IPS-NIHi11 (cell line): ENCODE measurements at places on chromosomes 5 and 9.

DNA sequence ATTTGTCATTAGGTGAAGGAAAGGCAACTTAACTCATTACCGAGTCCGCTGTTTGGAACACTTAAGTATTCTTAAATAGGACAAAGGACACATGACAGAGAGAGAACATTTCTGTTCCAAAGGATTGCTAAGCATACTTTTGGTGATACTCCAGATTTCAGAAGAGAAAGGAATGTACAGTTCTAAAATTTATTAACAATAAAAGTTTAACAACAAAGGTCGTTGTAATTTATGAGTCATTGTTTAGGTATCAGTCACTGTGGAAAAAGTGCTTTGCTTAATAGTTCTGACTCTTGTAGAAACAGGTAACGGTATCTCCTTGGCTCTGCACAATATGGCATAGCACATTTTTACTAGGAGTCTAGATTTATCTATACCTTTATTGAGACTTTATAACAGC is 36.3 kb upstream of the PAM start:
- DNase-seq, result no peak

- no peak for DNase-seq
Observed at GRCh38 chr5:171534043-171534895, 114.8 kb downstream of the FGF18 start.

- DNase-seq, result no peak
Observed at GRCh38 chr5:75320371-75320770, 16.6 kb upstream of the HMGCR start.

DNA sequence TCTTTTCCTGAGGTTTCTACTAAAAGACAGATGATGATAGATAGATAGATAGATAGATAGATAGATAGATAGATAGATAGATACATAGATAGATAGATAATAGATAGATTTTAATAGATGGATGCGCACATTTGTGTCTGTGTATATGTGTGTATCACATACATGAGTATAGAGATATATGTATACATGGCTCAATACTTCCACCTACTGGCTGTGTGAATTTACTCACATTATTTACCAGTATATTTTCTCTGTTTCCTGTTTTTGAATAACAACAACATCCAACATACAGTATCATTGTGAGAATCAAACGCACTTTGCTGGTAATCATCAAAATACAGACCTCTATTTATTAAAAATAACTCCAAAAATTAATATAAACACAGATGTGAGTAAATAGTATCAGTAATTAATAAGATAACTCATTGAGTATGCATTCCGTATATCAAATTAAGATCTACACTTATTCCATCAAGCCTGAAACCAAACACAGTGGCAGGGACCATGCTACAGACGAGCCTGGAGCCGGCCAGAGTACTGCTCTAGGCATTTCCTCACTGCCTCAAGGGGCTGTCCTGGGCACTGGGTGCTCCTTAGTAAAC is 338.0 kb downstream of the SEMA5A start:
- DNase-seq, result peak; percentile 19

DNA sequence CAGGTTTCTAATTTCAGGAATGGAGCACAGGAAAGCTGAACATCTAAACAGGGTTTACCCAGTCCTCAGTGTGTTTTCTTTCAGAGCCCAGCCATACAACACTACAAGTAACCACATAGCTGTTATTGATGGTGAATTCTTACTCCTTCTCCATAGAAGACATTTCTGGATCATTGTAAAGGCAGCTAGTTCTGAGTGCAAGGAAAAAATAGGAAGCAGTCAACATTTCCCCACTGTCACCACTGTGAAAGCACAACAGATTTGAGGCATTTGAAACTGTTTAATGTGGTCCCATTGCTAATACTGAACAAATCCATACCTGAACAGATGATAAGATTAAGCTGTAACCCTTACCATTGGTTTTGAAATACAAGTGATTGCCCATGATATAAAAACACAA is 145.0 kb upstream of the PCA3 start:
- no peak for DNase-seq

DNA sequence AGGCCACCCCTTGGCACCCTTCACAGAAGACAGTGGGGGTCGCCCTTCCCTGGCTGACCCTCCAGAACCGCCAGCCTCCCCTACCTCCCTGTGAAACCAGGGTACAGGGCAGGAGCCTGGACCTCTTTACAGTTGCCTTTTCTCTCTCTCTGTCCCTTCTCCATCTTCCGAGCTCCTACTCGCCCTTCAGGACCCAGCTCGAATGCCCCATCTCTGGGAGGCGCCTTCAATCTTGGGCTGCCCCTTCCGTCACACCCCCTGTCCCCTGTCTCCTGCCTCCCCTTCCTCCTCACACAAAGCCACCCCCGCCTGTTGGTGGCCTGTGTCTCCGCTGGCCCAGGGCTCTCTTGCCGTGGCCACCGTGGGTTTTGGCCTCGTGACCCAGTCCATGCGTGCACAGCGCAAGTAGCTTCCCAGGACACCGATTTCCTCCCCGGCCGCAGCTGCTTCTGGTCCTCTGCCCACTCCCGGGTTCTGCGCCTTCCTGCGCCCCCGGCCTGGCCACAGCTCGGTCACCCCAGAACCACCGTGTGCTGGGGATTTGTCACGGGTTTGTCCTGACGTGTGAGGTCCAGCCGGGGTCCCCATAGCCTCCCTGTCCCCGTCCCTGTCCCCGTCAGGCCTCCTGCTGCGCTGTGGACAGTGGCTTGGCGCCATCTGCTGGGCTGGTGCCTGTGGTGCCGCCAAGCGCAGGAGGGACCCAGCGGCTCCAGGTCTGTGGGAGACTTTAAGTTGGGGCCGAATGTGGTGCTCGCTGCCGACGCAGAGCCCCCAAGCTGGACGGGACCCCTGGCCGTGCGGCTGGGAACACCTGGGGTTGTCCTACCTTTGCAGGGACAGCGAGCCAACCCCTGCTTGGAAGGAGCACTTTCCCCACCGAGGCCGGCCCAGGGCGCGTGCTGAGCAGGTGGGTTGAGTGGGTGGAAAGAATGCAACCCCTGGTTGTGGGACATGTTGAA is 4.0 kb upstream of the TMEM250 start:
- peak; percentile 88 for DNase-seq

DNA sequence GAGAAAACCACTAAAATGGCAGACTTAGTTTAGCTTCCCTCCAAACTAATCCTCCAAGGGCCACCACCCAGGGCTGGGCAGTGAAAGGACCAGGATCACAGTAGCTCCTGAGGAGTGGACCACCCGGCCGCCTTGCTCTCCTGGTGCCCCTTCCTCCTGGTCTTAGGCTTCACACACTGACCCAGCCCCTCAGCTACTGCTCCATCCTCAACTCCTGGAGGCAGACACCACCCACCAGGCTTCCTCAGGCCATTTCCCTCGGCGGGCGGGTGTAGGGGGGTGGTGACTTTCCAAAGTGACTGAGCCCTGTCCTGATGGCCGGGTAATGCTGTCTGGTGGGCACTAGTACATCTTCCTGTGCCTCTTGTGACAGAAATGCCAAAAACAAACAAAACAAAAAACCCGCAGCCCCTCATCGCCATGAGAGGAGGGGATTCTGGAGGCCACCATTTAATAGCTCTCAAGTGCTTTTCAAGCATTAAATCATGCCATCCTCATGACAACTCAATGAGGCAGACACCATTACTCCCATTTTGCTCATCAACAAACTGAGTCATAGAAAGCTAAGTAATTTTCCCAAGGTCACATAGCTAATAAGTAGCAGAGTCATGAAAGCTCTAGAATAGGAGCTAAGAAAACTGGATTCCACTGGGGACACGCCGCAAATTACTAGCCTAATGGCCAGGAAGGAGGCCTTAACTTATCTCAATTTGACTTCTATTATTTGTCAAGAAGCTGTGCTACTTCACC is 91.3 kb upstream of the LRRTM2 start:
- no peak for DNase-seq

DNA sequence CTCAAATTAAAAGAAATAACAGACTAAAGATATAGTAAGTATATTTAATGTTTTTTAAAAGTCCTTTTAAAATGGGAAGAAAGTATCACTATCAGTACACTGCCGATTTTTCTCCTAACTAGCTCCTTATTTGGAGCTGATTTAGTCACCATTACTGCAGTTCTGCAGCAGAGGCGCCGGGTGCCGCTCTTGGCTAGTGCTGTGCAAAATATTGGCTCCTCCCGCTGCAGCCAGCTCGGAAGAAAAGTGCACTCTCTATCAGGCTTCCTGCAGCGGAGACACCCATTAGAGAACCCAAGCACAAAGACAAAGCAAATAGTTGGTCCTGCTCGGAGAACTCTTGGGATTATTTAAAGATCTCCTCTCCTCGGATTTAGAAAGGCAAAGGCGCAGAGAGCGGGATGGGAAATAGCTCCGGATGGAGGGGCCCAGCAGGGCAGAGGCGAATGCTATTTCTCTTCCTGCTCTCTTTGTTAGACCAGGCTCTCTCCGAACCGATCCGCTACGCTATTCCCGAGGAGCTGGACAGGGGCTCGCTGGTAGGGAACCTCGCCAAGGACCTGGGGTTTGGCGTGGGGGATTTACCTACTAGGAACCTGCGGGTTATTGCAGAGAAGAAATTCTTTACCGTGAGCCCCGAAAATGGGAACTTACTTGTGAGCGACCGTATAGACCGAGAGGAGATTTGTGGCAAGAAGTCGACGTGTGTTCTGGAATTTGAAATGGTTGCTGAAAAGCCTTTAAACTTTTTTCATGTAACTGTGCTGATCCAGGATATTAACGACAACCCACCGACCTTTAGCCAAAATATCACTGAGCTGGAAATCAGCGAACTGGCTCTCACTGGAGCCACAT is at the start of gene PCDHGB3:
PCDHGB3 (plus strand) TSS at position 249 of the 855 bp plus-strand sequence; CDS start at position 402, 153 bp downstream.
- DNase-seq, result no peak

DNA sequence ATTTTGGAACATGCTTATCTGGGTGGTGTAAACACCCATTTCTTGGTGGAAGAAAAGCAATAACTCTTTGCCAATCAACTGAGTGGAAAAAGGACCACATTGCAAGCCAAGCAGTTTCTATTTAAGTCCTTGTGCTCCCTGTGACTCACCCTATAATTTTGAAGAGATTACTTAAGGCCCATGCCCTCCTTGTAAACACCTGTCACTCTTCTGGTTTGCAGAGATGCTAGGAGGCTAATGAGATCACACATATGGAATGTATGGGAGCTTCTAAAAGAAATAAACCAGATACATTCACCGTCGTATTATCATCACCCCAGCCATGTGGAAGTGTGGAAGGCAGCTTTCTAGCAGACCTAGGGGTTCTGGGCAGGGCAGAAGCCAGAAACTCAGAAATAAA is 337.1 kb downstream of the GADD45G start:
- DNase-seq, result no peak

GRCh38 chr5:168803541-168803940 is 224.4 kb upstream of the PANK3 start:
- DNase-seq, result no peak

DNA sequence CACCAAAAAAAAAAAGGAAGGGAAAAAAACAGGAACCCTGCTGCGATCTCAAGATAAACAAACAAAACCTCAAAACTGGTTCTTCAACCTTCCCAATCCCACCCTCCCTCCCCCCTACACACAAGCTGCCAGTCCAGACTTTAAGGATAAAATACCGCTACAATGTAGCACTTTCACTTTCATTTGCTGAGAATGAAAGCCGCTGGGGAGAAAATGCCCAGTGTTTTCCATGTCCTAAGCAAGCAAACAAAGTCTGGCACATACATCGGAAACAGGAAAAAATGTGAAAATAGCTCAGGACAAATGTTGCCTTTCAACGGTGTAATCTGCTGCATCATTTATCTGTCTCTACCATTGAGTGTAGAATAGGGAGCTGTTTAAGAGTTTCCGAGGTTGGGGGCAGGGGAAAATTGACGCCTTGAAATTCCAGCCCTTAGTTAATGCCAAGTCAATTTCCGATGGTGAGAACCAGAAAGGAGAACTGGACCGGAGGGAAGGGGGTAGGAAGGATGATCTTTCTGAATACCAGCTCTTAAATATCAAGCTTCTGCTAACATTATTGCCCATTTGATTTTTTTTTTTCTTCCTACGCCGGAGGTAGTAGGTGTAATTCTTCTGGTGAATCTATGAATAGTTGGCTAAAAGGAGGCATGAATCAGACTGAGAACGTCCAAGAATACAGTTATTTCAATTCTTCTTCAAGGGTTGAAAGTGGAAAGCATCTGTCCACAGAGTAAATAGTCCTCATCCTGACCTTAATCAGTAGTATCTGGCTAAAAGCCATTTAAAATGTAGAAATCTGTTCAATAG is 1.2 kb upstream of the ADAMTS6 start:
- DNase-seq, result peak; percentile 34

GRCh38 chr5:143390941-143391340 is 12.5 kb downstream of the NR3C1 start:
- no peak for DNase-seq

- no peak for DNase-seq
Observed at GRCh38 chr5:179142434-179143198, 82.4 kb downstream of the ZNF354C start.

DNA sequence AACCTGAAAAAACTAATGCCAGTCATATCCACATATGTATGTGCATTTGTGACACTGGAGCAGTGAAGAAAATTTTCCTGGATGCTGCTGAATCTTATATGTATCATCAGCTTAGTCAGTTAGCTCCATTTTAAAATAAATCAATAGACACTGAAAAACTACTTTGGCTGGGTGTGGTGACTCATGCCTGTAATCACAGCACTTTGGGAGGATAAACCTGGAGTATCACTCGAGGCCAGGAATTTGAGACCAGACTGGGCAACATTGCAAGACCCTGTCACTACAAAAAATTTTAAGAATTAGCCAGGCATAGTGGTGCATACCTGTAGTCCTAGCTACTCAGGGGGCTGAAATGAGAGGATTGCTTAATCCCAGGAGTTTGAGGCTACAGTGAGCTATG is 511.0 kb upstream of the TLE4 start:
- no peak for DNase-seq

DNA sequence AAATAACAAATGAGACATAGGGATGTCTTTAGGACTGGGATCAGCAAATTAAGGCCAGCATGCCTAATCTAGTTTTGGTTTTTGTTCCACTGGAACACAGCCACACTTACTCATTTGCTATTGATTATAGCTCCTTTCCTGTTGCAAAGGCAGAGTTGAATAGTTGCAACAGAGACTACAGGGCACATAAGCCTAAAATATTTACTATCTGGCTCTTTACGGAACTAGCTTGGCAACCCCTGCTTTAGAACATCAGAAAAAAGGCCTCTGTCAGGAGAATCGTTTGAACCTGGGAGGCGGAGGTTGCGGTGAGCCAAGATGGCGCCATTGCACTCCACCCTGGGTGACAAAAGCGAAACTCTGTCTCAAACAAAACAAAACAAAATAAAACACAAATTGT is 384.8 kb downstream of the ELAVL2 start:
- no peak for DNase-seq

- no peak for DNase-seq
Observed at GRCh38 chr5:10161778-10162177, 87.9 kb downstream of the ATPSCKMT start.

DNA sequence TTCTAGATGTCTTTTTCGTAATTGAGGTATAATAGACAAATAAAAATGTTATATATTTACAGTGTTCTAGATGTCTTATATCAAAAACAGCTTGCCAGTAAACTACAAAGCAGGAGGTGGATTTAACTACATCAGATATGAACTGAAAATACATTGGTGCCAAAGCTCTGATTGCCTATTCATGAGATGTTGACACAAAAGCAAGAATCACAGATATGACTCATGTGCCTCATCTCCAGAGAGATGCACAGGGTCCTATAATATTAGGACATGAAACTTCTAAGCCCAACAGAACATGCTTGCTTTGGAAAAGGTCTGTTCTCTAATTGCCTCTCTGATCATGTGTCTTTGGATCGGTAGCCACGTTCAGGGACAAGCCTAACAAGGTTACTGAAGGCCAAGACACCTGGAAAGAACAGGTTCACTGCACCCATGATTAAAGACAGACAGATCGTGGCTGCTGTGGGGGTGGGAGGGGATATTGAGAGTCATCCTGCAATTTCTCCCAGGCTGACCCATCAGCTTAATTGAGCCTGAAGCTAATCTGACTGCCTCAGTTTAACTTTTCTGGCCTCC is 16.8 kb downstream of the ABCA1 start:
- no peak for DNase-seq
